ENCODE measurements at places on chromosomes 1 and 21. TPM values are rescaled to one million over a fixed set of nuclear protein-coding genes. Genes with fewer than 3 reads are reported as not detected.

Gene GFI1
- total RNA-seq, result not detected

Gene GALE
- total RNA-seq, result 14.1 TPM

Gene AKR7A3
- 0.33 TPM for total RNA-seq

Gene C1orf141
- not detected for total RNA-seq

Data from fibroblast of lung (primary cell).